ENCODE measurements at places on chromosomes 11 and 22. TPM values are rescaled to one million over a fixed set of nuclear protein-coding genes. Genes with fewer than 3 reads are reported as not detected.

Gene SMC1B
- total RNA-seq: not detected

Gene GRK3
- total RNA-seq: 1.5 TPM

GRCh38 chr11:35986947-35987346, 43.1 kb downstream of the LDLRAD3 start:
- DNase-seq: no peak

DNA sequence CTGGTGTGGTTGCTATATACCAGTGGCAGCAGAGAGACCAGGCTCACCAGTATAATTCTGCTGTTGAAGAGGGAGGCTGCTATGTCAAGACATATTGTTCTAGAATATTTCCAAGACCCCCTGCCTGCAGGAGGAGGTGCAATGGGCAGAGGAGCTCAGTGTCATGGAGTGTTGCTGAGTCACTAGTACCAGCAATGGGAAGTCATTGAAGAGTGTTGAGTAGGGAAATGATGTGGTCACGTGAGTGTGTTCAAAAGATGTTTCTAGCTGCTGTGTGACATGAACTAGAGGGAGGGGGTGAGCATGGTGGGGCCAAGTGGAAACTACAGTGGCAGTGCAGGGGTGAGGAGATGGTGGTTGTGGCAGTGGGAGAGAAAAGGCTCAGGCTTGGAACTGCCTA, 76.3 kb upstream of the BIRC3 start:
- DNase-seq: no peak

Gene SLC17A6
- total RNA-seq: not detected

- DNase-seq: no peak
Measured at GRCh38 chr11:73194034-73194507, 24.0 kb upstream of the P2RY2 start.

Gene GAL3ST1
- total RNA-seq: not detected

DNA sequence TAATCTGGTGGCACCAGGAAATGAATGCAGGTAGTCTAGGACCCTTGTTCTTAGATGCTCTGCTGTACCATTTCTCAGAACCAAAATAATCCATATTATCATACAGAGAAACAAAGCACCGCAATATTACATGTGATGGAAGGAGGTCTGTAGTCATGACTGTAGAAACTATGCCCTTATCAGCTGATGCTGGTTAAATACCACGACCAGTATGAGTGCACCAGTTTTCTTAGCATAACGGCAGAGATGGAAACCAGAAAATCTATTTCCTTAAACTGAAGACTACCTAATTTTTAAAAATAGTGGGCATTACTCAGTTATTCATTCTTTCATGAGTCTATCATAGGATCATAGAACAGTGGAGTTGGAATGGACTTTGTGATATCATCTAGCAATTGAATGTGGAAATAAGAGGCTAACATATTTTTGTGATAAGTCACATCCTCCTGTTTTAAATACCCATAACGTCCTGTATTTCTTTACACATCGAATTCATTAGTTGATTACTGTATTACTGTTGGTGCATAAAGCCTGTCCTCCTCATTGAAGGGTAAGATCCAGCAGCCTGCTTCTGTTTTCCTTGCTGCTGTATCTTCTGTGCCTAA, 15.1 kb downstream of the JHY start:
- no peak for DNase-seq

- no peak for DNase-seq
Measured at GRCh38 chr11:30322191-30322590, 713 bp upstream of the ARL14EP start.

- DNase-seq: no peak
Measured at GRCh38 chr11:78190871-78191538, 2.3 kb downstream of the USP35 start.

- DNase-seq: no peak
Measured at GRCh38 chr11:72048766-72049460, 31.4 kb downstream of the NUMA1 start.

DNA sequence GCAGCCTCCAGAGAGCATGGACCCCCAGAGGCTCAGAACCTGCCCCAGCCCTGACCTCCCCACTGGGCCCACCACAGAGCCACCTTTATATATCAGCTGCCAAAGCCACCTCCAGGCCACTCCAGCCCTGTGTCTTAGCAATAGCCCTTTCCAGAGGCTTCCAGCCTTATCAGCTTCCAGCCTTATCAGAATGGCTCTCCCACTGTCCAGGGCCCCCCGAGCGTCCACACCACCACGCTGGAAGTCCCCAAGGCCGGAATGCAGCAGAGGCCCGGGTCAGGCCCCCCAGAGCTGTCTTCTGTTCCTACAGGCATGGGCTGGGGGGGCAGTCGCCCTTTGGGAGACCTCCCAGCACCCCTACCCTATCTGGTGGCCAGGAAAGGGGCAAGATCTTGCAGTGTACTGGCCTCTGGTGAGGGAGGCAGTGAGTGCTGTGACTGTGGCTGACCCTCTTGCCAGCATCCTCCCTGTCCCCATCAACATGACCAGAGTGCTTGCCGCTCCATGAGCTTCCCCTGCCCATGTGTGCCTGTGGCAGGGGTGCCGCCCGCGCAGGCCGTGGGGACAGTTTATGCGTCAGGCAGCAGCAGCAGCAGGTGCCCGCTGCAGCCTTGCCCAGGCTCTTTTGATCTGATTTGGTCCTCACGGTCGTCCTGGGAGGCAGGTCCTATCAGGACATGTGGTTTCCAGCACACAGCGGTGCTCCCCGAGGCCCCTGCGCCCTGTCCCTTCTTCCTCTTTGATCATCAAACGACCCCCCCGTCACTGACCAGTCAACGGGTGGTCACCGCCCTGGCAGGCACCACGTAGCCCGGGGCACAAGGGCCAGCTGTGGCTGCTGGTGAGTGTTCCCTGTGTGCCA, 15.9 kb downstream of the OSBPL5 start:
- DNase-seq: no peak

Gene FOLR1
- total RNA-seq: not detected

GRCh38 chr11:95556342-95557163, 233.0 kb downstream of the FAM76B start:
- no peak for DNase-seq

GRCh38 chr22:21766691-21767462, 31.3 kb upstream of the YPEL1 start:
- DNase-seq: peak; percentile 77

GRCh38 chr11:64314805-64315561, 2.4 kb downstream of the TRMT112 start:
- no peak for DNase-seq

Gene SGSM1
- total RNA-seq: 1.7 TPM

Gene PTPRCAP
- 138 TPM for total RNA-seq

DNA sequence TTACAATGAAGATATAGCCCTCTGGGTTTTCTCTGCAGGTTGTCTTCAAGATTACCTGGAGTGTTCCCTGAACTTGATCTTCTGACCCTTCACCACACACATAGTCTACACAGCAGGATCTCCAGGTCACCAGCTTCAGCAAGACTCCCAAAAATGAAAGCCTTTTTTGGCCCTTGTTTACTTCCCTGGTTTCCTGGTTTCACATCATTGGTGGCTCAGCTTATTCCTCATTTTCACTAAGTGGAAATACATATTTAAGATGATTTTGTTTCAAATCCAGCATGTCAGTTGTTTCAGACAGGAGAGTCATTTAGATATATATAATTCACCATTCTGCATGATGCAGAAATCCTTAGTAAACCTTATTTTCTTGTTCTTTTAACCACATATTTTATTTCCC, 41.6 kb upstream of the MPEG1 start:
- DNase-seq: no peak

- no peak for DNase-seq
Measured at GRCh38 chr22:44001521-44001920, 22.6 kb upstream of the PARVB start.

- DNase-seq: no peak
Measured at GRCh38 chr11:3058753-3059664, 1.8 kb upstream of the CARS1 start.

Gene OR2AT4
- not detected for total RNA-seq

- DNase-seq: no peak
Measured at GRCh38 chr11:44488165-44488965, 77.1 kb upstream of the CD82 start.

All from CD8-positive, alpha-beta T cell (primary cell).